ENCODE measurements at places on chromosomes 1 and 21.

DNA sequence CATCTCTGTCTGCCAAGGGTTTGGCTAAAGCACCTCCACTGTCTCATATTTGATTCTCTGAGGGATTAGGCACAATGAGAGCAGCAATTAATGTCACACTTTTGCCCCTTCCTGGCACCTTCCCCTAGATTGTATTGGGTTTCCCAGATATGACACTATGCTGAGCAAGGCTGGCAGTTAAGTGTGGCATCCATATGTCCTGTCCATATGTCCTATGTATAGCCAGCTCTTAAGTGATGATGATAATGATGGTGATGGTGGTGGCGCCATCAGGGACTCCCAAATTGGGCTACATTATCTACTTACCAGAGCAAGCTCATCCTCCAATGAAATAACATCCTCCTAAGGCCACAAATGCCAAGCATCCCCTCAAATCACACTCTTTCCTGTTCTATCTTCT is 13.5 kb upstream of the LORICRIN start:
- no peak for DNase-seq

DNA sequence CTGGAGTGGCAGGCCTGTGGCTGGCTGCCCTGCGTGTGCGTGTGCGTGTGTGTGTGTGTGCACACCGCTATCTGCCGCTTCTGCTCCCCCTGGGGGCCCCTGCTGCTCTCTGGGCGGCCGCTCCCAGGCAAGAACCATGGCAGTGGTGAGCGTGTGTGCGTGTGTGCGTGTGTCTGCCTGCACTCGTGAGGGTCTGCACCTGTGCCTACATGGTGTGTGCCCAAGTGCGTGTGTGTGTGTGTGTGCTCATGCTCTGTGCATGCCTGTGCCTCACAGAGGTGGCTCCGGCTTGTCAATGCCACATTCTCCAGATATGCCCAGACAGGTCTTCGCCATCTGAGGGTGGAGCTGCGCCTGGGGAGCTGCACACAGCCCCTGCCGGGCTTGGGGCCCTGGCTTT is 18.7 kb upstream of the PEX10 start:
- DNase-seq, result no peak

- no peak for DNase-seq
Observed at GRCh38 chr1:11568687-11569086, 85.5 kb downstream of the FBXO2 start.

DNA sequence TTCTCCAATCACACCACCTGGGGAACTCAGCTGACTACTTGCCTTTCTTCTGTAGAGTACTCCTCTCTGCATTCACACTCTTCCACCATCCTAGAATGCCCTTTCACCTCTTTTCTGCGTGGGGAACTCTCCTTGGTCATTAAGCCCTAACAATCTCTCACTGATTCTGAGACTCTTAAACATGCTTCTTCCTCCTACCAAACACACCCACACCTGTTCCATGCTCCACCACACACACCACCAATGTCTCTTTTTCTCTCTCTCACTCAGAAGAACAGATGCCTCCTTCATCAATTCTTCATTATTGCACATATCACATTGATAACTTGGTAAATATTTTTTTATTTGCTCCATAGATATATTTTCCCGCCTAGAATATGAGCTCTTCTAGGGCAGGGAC is 53.6 kb downstream of the WARS2 start:
- DNase-seq, result no peak

- DNase-seq, result no peak
Observed at GRCh38 chr1:66500301-66500700, 33.7 kb upstream of the SGIP1 start.

GRCh38 chr1:97925151-97925550 is 4.3 kb upstream of the DPYD start:
- DNase-seq, result no peak

GRCh38 chr1:214370615-214371014 is 89.7 kb downstream of the SMYD2 start:
- DNase-seq, result no peak

DNA sequence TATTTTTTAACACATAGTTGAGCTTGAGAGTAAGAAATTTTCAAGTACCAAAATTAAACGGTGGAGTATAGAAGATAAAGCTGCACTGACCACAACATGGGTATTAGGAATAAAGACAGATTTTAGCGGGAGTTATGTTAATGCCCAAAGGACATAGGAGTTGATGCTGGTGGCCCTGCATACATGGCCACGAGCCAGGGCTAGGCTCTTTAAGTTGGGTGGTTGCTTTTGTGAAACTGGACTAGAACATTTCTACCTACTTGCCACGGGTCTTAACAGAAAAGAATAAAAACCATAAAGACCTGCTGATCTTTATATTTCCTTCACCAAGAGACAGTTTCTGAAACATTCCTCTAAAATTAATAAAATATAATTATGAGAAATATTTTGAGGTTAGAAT is 14.9 kb downstream of the EDEM3 start:
- no peak for DNase-seq

GRCh38 chr1:115159958-115160357 is 70.7 kb upstream of the TSPAN2 start:
- DNase-seq, result no peak

DNA sequence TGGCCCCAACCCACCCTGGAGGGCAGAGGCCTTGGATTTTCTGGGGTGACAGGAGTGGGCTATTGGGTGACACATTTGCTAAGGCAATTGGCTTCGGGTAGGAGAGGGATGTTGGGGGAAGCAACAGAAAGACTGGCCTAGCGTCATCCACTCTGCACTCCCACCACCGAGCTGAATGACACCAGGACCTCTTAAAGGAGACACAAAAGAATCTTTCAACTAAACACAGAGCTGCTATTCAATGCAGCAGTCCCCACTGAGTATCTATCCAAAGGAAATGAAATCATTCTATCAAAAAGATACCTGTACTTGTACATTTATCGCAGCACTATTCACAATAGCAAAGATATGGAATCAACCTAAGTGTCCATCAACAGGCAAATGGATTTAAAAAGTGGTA is 6.2 kb downstream of the TFF2 start:
- DNase-seq, result no peak

GRCh38 chr1:208118841-208119606 is 125.2 kb downstream of the PLXNA2 start:
- DNase-seq, result no peak

GRCh38 chr1:242966892-242967291 is 288.2 kb downstream of the CEP170 start:
- DNase-seq, result no peak

GRCh38 chr1:200281201-200281835 is 128.5 kb downstream of the ZNF281 start:
- no peak for DNase-seq

DNA sequence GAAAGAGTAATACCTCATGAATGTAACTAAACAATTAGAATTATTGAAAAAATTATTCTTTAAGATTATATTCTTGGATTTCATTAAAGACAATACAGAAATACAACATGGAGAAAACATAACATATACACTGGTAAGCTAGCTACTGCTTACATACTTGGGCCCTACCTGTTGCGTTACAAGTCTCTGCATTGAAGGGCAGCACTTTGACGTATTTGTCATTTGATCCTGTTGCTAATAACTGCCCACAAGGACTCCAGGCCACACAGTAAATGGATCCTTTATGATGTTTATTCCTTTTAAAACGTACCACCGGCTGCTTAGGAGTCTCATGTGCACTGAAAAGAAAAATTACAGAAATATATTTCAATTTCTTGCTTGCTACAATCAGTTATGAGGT is 19.8 kb upstream of the CLCC1 start:
- DNase-seq, result no peak

- DNase-seq, result no peak
Observed at GRCh38 chr1:95668165-95668564, 434.2 kb downstream of the RWDD3 start.

DNA sequence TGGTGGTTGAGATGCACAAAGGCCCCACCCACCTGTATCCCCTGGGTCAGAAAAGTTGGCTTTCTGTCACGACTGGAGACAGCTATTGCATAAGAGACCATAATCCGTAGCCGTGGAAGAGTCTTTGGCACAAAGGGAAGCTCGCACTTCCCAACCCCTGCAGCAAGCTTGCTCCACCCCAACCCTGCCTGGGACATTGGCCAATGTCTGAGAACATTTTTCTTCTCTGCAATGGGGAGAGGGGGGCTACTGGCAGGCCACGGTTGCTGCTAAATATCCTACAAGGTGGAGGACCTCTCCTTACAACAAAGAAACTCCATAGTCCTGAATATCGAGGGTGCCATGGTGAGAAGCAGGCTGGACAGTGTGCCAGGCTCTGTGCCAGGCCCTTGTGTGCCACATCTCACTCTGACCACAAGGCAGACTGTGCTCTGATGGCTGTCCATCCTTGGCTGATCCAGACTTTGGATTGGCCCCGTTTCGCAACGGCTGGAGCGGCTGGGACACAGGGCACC is 104.1 kb downstream of the CSMD2 start:
- DNase-seq, result no peak

- DNase-seq, result no peak
Observed at GRCh38 chr1:92877792-92878191, 46.0 kb downstream of the RPL5 start.

GRCh38 chr21:46007492-46007868 is 25.9 kb downstream of the COL6A1 start:
- no peak for DNase-seq

DNA sequence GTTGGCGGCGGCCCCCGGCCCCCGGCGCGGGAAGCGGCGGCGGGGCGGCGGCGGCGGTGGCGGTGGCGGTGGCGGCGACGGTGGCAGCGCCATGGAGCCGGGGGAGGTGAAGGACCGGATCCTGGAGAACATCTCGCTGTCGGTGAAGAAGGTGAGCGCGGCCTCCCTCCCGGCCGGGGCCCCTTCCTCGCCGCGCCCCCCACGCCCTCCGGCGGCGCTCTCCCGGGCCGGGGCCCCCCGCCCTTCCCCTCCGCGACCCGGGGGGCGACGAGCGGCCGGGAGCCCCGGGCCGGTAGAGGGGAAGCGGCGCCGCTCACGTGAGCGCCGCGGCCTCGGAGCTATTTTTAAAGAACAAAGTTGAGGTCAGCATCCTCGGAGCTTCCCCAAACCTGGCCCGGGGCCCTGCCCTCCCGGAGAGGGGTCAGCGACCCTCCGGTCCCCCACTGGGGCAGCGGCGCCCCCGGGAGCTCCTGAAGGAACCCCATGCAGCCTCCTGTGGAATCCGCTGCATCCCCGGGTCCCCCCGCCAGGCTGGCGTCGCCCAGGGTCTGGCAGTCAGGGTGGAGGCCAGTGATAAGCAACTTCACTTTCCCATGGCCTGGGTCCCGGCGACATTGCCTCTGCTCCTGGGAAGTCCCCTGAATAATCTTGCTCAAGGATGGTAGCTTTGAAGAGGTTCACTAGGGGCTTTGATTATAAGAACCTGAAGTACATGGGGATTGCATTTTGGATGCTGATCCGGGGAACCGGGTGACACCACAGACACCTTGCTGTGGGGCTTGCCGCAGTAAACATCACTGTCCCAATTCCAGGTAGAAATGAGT is 560 bp downstream of the PLEKHM2 start:
- DNase-seq, result no peak

DNA sequence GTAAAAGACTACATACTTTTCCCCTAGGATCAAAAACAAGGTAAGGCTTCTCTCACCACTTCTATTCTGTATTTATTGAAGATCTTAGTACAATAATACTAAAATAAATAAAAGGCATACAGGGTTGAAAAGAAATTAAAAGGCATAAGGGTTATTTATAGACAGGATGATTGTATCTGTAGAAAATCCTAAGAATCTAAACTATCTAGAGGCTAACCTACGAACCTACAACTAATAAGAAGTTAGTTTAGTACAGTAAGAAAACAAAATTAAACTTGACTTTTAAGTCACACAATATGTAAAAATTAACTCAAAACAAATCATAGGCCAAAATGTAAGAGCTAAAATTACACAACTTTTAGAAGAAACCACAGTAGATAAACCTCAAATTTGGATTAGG is 50.4 kb upstream of the ADAM30 start:
- DNase-seq, result no peak

DNA sequence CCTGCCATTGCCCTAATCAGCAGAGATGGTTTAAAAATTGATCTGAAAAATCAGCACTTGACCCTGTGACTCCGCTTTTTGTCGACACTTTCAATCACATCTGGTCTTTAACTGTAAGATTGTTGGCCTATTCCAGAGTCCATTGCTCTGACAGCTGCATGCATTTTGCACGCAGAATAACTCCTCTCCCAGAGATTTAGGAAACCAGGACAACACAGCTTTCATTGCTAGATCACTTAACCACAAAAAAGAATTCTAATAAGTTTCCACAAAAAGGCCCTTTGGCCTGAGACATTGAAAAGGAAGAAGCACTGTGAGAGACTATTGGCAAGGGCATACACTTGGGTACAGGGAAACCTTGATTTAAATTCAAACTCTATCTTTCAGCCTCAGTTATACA is 373.1 kb downstream of the TGFB2 start:
- DNase-seq, result no peak
